GM04504 (cell line): ENCODE measurements at places on chromosomes 11 and 22.

- no peak for DNase-seq
Measured at GRCh38 chr11:96474263-96474662, 84.5 kb downstream of the JRKL start.

GRCh38 chr11:13868710-13869397 lies 93.7 kb upstream of the SPON1 start:
- no peak for DNase-seq

DNA sequence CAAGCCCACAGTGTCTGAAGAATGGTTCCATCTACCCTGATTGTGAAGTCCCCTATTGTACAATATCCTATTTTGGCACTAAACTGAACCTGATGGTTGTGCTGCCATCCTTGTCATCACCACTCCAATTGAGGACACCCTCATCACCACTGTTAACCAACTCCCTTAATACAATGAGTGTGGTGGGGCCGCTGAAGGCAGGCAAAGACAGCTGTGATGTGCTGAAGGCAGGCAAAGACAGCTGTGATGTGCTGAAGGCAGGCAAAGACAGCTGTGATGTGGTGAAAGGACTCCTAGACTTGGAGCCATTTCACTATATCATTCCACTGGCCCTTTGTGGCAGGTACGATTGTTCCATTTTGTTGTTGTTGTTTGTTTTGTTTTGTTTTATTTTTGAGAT lies 481.6 kb downstream of the SOX6 start:
- no peak for DNase-seq

DNA sequence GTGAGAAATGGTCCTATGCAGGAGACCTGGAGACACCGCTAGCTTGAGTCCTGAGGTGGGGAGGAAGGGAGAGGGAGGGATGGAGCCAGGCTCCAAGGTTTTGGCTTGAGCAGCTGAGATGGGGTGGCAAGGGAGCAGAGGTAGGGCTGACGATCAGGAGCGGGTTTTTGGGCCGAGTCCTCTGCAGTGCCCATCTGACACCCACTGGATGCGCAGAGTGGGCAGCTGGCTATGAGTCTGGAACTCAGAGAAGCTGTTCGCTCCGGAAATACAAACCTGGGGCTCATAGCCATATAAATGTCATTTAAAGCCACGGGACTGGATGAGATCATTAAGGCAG lies 453 bp upstream of the MAFF start:
- DNase-seq: no peak

- no peak for DNase-seq
Measured at GRCh38 chr11:86230179-86230804, 14.3 kb upstream of the EED start.

DNA sequence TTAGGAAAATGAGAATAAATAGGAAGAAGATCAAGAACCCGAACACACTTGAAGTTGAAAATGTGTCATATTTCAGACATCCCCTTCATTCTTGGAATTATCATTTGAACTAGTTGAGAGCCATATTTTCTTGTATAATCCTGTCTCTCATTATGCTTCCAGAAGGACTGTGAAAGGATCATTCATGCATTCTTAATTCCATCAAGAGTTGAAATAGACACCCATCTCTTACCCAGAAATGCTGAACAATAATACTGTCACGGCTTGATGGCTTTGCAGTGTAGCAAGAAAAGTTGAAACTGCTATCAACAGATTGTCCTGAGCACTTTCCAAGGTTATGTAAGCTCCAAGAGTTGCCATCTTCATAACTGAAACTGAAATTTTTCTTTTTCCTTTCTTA lies 79.7 kb downstream of the ARHGAP42 start:
- no peak for DNase-seq

DNA sequence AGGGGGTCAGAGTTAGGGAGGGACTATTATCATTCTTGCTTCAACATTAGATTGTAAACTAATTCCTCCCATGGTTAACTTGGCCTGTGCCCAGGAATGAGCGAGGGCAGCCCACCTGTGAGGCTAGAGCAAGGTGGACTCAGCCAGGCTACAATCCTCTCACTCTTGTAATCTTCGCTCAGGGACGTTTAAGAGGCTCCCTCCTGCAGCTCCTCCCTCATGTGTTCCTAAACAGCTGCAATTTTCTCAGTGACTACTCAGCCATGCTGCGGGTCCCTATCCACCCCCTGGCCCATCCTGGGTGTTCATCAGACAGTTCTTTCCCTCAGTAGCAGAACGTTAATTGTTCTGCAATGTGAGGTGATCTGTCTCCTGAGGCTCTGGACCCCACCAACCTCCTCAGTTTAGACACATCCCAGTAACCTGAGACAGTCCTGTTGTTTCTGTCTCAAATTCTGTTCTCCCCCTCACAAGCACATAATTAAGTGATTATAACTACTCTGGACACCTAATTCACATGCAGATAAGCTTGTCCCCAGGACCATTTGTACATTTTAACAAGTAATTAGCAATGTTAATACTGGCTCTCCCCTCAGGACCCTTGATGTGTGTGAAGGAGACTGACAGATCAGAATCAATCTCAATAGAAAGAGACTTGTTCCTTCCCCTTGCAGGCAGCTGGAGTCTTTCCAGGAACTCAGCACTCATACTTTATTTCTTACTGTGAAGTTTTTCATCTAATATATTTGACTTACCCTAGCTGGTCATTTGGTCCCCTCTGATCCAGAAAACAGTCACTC lies 337.2 kb upstream of the B3GAT1 start:
- DNase-seq: no peak

DNA sequence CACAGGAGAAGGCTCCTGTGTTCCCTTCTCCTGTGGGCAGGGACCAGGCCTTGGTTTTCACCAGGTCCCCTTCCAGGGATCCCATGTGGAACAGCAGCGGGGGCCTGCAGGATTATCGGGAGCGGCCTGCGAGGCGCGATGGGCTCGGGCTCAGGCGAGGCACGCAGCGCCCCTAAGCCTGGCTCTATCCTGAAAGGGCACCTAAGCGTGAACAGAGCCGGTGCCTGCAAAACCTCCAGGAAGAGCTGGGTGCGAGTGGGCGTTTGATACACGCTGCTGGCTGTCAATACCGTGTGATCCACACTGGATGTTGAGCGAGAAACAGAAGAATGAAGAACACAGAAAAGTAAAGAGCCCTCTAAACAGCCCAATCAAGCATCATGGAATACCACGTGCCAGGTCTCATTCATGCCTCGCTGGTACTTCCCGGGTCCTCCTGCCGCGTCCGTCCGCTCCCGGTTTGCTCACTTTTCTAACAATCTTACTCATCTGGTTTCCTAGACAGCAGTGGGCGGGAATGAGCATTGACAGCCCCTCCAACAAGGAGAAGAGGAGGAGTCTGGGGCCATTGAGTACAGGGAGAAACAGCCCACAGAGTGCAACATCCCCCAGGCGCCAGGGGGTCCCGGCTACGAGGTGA lies 12.5 kb downstream of the OSBPL5 start:
- no peak for DNase-seq

DNA sequence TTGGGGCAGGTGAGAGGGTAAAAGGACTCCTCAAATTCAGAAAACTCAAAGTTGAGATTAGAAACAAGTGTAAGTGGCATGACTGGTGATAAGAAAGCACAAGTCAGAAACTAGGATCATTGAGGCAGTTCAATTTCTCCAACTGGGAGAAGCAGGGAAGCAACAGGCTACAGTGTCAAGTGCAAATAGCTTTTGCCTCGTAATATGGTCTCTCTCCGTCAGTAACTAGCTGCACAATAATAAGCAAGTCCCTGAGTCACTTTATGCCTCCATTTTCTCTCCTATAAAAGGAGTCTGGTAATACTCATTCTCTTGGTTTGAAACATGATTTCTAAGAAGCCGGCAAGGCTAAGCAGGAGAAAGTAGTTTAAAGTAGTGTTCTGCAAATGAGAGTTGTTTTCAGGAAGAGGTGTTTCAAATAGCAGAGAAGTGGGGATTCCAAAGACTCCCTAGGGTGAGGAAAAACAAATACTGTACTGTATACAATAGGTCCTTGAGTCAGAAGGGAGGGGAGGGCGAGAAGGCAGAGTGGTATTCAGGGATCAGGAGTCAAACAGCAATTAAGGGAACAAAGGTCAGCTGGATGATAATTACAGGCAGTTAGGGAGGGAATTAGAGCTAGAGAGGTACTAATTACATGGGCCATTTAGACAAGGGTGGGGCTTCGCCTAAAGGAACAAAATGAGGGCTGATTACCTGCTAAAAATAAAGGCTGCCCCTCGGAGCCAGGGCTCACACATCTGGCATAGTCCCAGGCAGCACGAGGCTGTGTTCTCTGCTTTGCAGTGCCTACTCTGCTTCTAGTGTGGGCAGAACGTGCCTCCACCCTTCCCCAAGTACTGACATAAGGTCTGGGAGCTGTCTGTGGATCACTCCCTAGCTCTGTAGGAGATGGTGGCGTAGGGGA lies 96.0 kb upstream of the BDNF start:
- DNase-seq: no peak

DNA sequence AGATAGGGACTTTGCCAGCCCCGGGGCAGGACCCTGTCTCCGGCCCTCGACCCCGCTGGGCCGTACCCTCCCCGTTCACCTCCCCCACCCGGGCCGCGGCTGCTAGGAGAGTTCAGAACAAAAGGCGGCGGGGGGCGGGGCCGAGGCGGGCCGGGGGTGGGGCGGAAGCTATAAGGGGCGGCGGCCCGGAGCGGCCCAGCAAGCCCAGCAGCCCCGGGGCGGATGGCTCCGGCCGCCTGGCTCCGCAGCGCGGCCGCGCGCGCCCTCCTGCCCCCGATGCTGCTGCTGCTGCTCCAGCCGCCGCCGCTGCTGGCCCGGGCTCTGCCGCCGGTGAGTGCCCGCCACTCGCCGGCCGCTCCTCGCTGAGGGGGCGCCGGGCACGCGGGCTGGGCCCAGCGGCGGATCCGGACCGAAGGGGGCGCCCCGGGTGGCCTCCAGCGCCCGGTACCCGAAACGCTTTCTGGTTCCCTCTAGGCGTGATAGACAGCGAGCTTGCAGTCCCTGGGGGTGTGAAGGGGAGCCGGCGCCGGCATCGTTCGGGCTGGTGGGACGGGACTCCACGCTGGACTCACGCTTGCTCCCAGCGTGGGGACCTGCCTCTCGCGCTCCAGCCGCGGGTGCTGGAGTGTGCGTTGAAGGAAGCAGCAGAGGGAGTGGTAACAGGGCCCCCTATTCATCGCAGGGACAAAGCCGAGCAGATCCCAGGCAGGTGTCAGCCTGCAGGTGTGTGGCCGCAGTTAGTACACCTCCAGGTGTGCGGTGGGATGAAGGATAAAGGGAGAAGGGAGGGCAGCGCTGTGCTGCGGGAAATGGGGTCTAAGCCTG lies at the start of gene MMP11:
Gene MMP11, plus strand, starts transcription at position 201 of the 825 bp plus-strand sequence. Its CDS starts 22 bp downstream, at position 223.
- no peak for DNase-seq

DNA sequence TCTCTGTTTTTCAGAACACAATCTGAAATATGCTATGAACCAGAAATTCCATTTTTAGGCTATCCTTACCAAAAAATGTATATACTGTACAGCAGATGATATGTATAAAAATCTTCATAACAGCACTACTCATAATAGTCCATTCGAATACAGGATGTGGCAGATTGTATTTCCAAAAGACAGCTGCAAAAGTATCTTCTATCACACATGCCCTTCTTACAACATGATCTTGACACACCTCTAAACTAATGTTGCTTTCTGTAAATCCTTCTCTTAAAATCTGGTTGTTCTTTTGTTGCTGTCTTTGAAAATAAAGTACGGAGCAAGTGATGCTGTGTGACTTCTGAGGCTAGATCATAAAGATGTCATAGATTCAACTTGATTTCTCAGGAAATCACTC lies 409.9 kb upstream of the LUZP2 start:
- no peak for DNase-seq

DNA sequence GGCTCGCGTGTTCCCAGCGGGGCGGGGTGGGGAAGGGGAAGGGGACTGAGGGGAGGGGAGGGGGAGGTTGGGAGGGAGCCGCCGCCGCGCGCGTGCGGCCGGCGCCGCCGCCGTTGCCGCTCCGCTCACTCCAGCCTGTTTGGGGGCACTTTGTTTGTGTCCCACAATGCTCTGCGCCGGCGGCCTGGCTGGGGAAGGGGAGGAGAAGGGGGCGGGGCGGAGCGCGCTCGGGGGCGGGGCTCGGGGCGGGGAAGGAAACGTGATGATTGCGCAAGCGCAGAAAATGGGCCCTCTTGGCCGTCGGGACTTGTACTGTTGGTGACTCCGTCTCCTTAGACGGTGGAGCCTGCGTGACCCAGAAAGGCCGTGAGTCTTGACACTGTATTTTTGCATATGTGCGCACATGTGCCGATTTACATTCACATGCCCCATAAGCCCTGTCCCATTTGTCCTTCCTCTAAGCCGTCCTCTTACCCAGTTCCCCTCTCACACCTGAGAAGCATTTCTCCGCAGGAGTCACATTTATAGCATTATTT lies at the start of gene ZBTB44:
Gene ZBTB44, minus strand, starts transcription at position 168 of the 536 bp plus-strand sequence. CDS start 53,044 bp downstream, outside the sequence.
- DNase-seq: peak; percentile 68

GRCh38 chr22:28230671-28231070 lies 311.6 kb upstream of the PITPNB start:
- DNase-seq: no peak

DNA sequence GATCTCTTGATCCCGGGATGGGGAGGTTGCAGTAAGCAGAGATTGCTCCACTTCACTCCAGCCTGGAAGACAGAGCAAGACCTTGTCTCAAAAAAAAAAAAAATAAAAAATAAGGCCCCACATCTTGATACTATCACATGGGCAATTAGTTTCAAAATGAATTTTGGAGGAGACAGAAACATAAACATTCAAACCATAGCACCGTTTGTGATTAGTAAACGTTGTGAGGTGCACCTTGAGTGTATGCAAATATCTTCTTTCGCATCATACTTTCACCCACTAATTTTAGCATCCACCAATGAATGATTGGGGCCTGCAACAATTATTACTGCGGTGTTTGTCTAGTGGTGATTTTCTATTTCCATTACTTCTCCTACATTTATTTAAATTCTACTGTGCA lies 11.0 kb upstream of the SPDYC start:
- no peak for DNase-seq

- no peak for DNase-seq
Measured at GRCh38 chr11:93804879-93805278, 20.8 kb downstream of the MED17 start.

- DNase-seq: no peak
Measured at GRCh38 chr11:57279116-57279515, 42.1 kb upstream of the APLNR start.

GRCh38 chr11:5937868-5938602 lies 4.0 kb upstream of the OR56A3 start:
- no peak for DNase-seq

GRCh38 chr11:117334896-117335295 lies 7.2 kb downstream of the CEP164 start:
- DNase-seq: no peak

- no peak for DNase-seq
Measured at GRCh38 chr11:128711136-128711535, 17.3 kb downstream of the FLI1 start.

DNA sequence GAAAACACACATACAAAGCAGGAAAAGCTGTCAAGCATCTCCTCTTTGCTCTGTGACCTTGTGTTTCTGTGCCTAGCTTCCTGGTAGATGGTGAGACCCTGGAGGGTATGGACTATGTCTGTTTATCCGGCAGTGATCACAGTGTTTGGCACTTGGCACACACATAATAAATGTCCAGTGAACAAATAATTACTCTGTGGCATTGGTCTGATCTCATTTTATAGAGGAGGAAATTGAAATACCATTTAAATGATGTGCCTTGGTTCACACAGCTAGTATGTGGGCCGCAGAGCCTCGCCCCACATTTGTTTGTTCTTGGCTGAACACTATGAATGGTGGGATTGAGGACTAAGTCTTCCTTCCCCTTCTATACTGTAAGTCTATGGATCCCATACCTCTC lies 104.7 kb upstream of the SPON1 start:
- no peak for DNase-seq

GRCh38 chr22:46625113-46625842 lies 5.1 kb downstream of the GRAMD4 start:
- DNase-seq: no peak

- no peak for DNase-seq
Measured at GRCh38 chr11:93700830-93701229, 39.3 kb downstream of the CEP295 start.

GRCh38 chr11:33542921-33543320 lies 157.7 kb downstream of the C11orf91 start:
- no peak for DNase-seq
